GM19239 (cell line): ENCODE measurements at places on chromosomes 1 and 21.

GRCh38 chr1:39452081-39452480, 39.4 kb upstream of the BMP8A start:
- DNase-seq = no peak

DNA sequence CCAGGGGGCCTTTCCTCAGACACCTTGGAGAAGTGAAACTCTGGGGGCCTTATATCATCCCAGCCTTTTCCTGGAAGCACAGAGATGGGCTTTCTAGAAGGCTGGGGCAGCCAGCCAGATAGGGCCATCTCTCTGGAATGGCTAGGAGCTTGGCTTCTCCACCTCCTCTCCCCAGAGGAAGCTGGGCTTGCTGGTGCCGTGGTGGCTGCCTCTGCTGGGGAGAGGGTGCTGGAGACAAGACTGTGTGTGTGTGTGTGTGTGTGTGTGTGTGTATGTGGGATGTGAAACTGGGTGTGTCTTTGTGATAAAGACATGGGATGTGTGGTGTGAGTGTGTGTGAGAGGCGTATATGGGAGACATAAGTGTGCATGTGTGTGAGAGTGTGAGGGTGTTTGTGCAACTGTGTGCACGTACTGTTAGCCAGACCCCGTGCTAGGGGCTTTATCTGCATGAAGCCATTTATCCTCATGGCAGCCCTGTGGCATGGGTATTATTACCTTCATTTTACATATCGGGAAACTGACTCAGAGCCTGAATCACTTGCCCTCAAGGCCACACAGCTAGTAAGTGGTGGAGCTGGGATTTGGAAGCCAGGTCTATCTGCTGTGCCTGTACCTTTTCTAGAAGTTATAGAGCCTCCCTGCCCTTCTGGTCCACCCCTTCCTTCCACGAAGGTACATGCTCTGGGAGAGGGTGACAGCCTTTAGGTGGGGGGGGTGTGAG, 44.2 kb downstream of the PTPRU start:
- DNase-seq = no peak

DNA sequence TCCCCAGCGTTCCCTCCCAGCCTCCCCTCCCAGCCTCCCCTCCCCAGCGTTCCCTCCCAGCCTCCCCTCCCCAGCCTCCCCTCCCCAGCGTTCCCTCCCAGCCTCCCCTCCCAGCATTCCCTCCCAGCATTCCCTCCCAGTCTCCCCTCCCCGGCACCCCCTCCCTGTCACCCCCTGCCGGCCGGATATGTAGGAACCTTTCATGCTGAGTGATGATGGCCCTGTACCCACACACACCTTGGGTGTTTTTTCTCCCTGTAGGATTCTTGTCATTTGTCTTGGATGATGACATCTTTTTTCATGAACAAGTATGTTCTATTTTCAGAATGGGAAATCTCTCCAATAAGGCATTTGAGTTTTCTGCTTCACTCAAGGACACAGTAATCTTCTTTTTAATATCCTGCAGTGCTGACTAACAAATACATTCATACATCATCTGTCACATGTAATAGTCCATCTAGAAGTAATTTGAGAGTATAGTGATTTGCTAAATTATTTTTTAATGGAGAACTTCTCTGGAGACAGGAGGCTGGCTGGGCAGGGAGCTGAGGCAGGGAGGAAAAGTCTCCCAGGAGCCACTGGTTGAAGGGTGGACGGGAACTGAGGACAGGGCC, 19.5 kb downstream of the FTCD start:
- no peak for DNase-seq

DNA sequence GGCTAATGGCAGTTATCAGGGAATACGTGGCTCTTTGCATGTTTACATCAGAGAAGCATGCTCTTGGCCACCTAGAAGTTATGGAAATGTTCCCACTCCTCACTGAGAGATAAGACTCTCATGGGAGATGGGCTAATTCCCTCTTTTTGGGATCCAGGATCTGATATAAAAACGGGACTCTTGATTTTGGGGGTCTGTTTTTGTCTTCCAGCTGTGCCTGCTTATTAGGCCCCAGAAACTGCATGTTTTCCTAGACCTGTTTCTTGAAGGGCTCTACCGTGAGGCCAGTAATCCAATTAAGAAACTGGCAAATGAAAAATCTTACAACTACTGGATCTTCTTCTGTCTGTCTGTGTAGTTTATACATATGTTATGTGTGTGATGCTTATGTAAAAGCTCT, 47.0 kb upstream of the PTCH2 start:
- DNase-seq = no peak

DNA sequence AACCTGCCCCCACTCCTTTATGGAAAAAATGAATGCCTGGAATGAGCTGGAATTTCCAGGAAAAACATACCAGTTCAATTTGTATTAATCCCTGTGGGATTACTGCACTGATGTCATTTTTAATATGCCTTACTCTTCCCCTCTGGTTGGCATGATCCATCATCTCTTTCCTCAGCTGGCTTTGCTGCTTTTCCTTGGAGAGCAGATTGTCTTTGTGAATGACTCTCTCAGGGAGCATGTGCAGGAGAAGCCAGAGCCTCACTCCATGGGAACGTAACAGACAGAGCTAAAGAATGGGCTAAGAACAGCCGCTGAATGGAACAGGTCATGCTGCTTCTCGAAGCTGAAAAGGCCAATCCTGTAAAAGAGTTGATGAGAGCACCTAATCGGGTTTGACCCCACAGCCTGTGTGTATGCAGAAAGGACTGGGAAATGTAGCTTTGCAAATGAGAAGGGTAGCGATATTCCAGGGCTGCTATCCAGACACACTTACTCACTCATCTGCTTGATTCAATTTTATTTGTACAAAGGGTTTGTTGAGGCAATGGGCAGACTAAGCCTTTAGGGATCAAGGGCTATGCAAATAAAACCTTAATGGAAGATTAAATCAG, 20.7 kb downstream of the PHC2 start:
- no peak for DNase-seq

GRCh38 chr21:36113647-36114428, 21.0 kb upstream of the CBR3 start:
- DNase-seq = no peak

- DNase-seq = no peak
Observed at GRCh38 chr1:247849616-247850015, 7.4 kb upstream of the TRIM58 start.

DNA sequence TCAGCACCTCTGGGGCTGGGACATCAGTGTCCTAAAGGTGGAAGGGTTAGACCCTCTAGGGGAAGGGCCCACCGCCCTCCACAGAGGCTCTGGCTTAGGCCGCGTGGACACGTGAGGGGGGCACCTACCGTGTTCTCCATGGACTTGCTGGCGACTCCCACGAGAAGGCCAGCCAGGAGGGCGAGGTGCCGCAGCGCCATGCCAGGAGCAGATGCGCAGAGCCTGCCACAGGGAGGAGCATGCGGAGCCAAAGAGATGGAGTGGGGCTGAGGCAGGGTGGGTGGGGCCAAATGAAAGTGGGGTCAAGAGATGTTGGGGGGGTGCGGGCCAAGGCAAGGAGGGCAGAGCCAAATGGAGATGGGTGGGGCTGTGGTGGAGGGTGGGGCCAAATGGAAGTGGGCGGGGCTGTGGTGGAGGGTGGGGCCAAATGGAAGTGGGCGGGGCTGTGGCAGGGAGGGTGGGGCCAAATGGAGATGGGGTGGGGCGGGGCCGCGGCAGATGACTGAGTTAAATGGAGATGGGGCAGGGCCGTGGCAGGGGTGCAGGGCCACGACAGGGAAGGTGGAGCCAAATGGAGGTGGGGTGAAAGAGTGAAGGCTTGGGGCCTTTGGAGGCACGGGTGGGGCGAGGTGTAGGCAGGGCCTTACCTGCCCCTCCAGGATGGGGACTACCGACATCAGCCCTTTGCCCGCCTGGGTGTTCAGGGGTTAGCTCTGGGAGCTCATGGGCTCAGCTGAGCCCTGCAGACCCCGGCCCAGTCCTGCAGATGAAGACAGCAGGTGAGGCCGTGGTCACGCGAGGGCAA, 17.4 kb upstream of the RNF223 start:
- DNase-seq = no peak

- DNase-seq = no peak
Observed at GRCh38 chr21:45220071-45220481, 67.6 kb downstream of the POFUT2 start.

DNA sequence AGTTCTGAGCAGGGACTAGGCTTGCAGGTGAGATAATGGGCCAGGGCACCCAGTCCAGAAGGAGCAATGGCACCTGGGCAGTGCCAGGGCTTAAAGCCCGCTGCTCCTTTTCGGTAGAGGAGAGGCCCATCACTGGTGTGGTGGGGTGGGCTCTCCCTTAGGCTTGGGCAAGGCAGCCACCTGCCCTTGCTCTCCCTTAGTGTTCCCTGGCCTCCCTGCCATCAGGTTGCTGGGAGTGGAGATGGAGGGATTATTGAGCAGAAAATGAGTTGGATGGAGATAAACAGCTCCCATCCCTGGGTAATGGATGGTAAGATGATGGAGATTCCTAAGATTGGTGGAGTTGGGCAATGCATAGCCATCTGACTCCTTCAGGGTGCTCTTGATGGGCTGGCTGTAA, 7.9 kb downstream of the MYOG start:
- no peak for DNase-seq

- no peak for DNase-seq
Observed at GRCh38 chr1:55575571-55576279, 360.6 kb upstream of the USP24 start.

GRCh38 chr21:41678924-41679318, 87.9 kb downstream of the RIPK4 start:
- no peak for DNase-seq

DNA sequence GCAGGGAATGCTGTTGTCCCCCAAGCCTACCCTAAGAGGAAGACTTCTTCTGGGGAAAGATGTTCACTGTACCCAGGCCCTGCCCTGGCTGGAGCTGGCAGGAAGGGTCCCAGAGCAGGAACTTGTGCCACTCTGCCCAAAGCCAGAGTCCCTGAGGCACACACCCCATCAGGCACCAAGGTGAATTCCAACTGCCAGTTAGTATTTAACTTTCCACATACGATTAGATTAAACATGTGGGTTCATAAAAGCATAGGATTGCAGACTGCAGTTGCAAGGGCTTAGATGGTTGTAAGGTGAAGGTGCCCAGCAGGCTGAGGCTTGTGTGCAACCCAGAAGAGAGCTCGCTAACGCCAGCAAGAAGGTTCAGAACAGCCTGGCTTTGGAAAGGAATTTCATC, at the start of gene KCNE2:
KCNE2 (plus strand) TSS at position 274 of the 400 bp plus-strand sequence. CDS start 6,473 bp downstream, outside the sequence.
- DNase-seq = no peak

DNA sequence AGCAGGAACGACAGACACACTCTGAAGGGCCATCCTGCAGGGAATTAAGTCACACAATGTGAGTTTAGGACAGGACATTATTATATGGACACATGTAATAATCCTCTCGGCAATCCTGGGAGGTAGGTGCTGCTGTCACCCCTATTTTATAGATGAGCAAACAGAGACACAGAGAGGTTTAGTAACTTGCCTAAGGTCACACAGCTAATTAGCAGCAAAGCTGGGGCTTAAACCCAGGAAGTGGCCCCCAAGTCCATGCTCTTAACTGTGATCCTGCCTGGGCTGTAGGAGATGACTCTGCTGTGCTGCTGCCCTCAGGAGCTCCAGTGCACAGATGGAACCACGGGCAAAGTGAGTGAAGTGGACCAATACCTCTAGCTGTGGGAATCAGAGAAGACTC, 660.0 kb downstream of the PTPRU start:
- DNase-seq = no peak

DNA sequence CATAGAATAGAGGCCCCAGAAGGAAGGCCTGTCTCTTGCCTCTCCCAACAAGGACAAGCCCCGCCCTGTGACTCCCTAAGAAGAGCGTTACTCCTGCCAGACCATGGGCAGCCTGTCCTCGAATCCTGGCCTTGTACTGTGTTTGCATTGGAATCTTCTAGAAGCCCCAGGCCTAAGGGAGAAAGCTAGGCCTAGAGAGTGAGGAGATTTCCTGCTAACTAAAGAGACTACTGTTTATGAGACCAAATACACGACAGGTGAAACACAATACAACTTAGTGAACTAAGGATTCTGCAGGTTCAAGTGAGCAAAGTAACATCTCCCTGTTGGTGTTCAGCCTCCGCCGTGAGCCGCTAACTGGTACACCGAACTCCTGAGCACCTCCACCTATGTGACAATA, 62.7 kb downstream of the SYF2 start:
- no peak for DNase-seq

DNA sequence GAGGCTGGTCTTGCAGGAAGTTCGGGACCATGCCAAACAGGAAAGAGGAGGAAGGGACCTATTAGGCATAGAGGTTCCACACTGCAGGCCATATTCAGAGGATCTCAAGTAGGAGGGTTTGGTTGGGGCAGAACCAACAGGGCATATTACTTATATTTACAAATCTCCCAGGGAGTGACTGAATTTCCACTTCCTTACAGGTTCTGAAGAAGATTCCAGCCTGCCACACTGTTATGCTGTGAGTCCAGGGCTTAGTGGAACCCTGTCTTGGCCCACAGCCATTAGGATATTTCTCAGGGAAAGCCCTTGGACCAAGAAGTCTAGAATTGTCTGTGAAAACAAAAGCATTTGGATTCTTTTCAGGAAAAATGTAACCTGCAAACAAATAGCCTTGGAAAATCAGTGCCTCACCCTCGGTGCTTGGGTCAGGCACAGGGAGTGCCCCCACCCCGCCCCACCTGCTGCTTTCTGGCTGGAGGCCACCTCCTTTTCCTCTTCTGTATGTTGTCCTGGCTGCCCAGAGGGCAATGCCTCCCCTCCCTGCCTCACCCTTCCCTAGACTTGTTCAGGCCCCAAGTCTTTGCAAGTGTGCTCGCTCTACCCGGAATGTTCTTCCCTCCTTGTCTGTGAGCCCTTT, 41.0 kb upstream of the JUN start:
- no peak for DNase-seq

- no peak for DNase-seq
Observed at GRCh38 chr1:16925635-16926490, 4.1 kb downstream of the CROCC start.

GRCh38 chr1:24683713-24684162, 40.6 kb downstream of the SRRM1 start:
- no peak for DNase-seq

GRCh38 chr1:116769561-116769977, 15.3 kb downstream of the CD2 start:
- DNase-seq = peak; percentile 46

- DNase-seq = no peak
Observed at GRCh38 chr1:40308036-40308727, 8.9 kb downstream of the COL9A2 start.

GRCh38 chr1:8962812-8963530, 17.3 kb downstream of the CA6 start:
- DNase-seq = peak; percentile 68

GRCh38 chr1:29565490-29565889, 329.2 kb downstream of the PTPRU start:
- no peak for DNase-seq

DNA sequence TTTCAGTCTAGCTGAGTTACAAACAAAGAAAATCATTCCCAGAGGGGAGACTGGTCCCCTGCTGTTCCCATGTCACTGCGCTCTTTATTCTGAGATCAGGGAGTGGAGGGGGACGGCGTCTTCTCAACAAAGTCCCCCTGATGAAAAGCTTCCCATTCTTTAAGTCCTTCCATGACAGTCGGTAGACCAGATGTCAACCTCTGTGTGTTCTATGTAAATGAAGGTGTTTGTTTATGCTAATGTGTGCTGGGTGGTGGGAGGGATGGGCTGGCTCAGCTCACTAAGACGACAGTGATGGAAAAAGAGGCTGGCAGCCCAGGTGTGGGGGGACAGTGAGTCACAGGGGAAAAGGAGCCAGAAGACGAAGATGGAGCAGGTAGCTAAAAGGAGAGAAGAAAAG, 148.2 kb upstream of the KLHDC7A start:
- no peak for DNase-seq

GRCh38 chr1:12015001-12015491, 4.3 kb upstream of the MIIP start:
- DNase-seq = no peak

- peak; percentile 48 for DNase-seq
Observed at GRCh38 chr21:44089001-44089911, 17.9 kb upstream of the PWP2 start.

- DNase-seq = no peak
Observed at GRCh38 chr21:46340998-46341397, 17.0 kb downstream of the PCNT start.
